Stimulated activated CD4-positive, alpha-beta T cell treated with anti-CD3 and anti-CD28 coated beads, Interleukin-1b, Interleukin-23, amount 100 ng/mL, for 24 hours (primary cell): ENCODE measurements at places on chromosomes 6 and 20.

DNA sequence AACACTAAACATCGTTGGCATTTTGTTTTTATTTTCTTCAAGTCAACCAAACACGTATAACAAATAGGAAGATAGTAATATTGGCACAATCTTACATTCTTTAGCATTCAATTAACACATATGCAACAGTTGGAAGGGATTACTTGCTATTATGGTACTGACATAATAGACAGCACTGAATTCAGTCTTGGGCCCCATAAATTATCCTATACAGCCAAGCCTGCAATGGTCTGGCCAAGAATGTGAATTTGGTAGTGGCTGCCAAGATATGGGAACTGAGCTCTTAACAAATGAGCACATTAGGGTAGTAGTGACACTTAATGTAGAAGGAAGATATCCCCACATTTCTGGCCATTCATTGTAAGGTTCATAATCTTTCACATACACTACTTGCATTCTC lies 44.8 kb upstream of the ARHGAP18 start:
- DNase-seq: no peak

DNA sequence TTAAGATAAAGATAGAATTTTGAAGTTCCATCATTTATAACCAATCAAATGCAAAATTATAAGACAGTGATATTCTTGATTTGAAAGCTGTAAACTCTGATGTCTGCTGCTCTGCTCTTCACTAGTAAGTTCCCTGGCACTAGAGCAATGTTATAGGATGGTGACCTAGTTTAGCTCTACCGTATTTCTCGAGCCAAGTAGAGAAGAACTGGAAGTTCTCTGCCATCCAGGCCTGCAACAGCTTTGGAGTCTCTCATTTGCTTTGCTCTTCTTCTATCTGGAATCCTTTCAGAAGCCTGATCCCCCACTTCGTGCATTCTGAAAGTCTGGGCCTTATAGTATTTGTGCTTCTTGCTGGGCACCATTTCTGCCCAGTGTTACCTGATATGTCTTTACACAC lies 100.3 kb downstream of the PLCB1 start:
- DNase-seq: no peak

DNA sequence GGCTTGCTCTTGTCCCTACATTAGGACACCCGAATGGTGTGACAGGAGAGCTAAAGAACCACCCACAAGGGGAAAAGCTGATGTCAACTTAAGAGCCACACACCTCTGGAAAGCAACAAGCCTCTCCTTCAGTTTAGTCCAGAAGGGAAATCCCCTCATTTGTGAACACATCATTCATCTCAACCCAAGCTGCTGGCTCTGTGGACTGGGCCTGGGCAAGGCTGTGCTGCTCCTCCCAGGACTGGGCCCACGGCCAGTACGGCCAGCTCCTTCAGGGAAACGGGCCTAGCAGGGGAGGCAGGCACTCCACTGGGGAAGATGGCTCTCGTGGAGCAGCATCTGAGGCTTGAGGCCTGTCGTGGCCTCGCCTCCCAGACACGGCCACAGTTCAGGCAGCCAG lies 12.8 kb upstream of the SLC4A11 start:
- DNase-seq: no peak

GRCh38 chr20:15059438-15059837 lies 722.0 kb upstream of the FLRT3 start:
- no peak for DNase-seq

GRCh38 chr6:52337633-52338290 lies 24.2 kb upstream of the PAQR8 start:
- no peak for DNase-seq

GRCh38 chr6:31299947-31300346 lies 28.1 kb upstream of the HLA-C start:
- DNase-seq: no peak

GRCh38 chr20:37072293-37073196 lies 23.3 kb downstream of the RBL1 start:
- DNase-seq: no peak

DNA sequence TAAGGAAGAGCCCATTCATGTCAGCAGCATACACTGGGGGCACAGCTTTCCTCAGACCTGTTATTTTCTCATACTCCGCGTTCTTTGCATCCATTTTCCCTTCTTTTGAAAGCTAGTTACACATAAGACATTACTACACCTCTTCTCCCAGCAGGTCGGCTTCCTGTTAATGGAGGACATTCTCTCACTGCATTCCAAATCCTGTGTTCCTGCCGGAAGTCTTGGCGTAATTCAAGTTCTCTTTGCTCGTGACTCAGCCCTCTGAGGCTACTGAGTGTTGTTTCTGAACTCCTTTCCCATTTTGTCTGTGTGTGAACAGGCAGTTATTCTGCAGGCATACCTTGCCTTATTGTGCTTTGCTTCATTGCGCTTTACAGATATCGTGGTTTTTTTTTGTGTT lies 97.5 kb upstream of the ZBTB24 start:
- DNase-seq: no peak

DNA sequence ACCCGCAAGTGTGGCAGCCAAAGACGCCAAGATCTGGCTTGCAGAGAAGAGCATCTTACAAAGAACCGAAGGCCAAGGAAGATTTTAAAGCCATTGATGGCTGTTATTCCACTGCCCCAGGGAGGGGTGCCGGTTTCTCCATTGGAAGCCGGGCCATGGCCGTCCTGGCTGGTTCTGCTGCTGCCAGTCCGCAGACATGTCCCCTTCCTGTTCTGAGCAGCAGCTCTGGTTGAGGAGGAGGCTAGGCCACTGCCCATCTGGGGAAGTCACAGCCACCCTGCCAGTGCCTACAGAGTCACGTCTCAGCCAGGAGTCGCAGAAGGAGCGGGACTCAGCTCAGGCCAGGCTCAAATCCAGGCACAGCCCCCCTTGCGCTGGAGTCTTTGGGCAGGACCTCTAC lies 42.6 kb upstream of the MRGBP start:
- no peak for DNase-seq

GRCh38 chr20:59223182-59223601 lies 59.6 kb downstream of the ZNF831 start:
- no peak for DNase-seq

DNA sequence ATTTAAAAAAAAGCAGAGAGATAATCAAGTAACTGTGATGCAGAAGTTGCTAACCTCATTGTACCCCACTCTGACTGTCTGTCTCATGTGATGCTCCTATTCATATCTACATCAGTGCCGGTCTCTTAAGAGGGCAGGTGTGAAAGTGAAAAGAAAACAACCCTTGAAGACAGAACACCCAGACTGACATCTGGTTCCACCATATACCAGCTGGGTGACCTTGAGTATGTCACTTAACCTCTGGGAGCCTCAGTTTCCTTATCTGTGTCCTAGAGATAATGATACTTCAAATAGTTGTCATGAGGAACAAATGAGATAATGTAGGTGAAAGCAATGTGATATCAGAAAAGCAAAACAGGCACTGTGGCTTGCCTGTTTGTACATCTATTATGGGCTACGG lies 426.8 kb upstream of the SOX4 start:
- DNase-seq: no peak

- no peak for DNase-seq
Measured at GRCh38 chr20:6533761-6534479, 233.6 kb upstream of the BMP2 start.

DNA sequence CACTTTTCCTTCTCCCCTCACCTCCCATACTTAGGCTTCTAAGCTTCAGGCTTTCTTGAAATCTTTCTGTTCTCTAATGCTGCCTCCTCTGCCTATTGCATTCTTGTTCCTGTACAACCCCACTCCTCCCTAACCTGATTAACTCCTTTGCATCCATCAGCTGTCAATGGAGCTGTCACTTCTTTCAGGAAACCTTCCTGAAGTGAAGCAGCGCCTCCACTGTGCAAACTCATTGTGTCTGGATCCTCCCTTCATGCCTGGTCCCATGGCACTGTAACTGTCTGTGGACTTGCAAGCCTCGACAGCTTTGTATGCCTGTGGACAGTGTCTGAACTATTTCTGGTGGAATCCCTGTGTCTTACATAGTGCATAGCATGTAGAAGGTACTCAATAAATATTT lies 185.0 kb downstream of the HS3ST5 start:
- no peak for DNase-seq

DNA sequence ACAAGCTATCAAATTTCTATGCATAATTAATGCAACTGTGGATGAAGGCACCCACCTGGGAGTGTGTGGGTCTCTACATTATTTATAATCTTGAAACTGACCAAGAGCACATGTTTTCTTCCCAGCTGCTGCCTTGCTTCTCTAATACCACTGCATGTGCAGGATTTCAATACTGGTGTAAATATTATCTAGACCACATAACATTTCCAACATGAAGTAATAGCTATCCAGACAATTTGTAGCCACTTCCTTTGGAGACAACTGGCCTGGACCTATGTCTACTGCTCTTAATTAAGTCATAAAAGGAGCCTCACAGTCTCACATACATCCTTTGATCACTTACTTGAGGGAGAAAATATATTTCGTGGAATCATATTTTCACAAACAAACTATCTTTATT lies 180.7 kb downstream of the HIVEP2 start:
- no peak for DNase-seq

GRCh38 chr6:127459231-127459641 lies at the start of gene KIAA0408:
Gene KIAA0408 (minus strand): TSS chr6:127459389. CDS start chr6:127453981, 5,408 bp downstream.
- no peak for DNase-seq

DNA sequence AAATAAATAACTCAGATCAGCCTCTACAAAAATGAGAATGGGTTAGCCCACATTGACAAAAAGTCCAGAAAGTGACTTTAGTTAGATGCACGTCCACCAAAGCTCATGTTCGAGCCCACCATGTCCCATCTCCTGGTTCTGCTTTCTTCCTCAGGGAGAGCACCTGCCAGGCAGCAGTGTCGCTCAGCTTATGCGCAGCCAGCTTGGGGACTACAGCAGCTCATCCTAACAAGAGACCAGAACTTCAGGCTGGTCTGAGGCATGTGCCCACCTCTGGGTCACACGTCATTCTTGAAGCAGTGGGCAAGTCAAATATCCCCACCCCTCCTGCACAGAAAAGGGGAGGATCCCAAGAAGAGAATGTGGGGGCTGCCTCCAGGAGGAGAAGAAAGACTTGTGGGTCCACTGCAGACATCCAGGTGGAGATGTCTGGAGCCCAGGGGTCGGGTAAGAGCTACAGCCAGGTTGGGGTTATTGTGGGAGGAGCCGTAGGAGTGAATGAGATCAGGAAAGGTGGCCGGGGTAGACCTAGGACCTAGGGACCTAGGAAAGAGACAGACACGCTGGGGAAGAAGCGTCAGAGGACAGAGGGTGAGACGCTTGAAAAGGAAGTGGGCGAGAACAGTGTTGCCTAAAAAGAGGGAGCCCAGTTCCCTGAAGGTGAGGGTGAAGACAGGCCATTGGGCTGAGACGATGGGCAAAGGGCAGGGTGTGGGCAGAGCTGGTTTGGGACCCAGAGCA lies 52.5 kb downstream of the SSR1 start:
- DNase-seq: no peak

DNA sequence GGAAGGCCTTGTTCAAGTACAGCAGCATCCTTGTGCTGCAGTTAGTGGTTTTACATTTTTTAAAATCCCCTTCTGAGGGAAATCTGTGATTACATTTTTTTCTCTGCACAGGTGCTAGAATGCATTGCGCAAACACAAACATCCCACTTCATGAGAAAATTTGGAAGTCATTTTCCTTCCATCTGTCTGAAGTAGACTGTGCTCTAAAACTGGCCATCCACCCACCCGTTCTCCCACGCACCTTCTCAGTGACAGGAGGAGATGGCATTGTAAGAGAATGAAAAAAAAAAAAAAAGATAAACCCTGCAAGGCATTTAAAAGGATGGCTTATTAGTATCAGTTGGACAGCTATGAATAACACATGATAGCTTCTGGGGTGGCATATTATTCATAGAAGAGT lies 65.0 kb downstream of the SOBP start:
- no peak for DNase-seq

DNA sequence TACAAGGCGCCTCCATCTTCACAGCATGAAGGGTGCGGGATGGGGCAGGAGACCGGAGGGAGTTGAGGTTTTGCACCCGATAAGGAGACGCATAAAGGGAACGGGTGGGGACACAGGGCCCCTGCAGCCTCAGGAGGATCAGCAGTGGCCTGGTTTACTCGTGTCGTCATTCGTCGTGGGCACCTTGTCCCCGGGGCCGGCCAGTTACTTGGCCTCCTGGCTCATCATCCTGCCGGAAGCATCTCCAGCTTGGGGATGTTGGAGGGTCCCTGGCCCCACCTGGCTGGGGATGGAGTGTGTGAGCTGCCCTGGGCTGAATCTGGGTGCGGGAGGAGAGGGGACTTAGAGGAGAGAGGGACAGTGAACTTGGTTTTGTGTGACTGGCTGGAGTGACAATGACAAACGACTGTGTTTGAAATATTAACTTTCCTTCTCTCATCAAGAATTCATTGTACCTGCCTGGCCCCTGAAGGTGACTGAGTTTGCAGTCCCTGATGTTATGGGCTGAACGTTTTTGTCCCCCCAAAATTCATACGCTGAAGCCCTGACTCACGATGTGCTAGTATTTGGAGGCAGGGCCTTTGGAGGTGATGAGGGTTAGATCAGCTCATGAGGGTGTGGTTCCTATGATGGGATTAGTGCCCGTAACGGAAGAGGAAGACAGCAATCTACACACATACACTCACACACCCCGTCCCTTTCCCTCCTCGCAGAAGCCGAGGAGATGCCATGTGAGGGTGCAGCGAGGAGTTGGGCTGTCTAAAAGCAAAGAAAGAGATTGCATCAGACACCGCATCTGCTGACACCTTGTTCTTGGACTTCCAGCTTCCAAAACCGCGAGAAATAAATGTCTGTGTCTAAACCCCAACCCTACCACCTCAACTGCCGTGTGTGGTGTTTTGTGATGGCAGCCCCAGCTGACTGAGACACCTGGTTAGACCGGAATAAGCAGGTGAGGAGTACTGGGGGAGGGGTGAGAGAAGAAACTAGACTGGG lies 65.0 kb upstream of the MAP3K4 start:
- no peak for DNase-seq

DNA sequence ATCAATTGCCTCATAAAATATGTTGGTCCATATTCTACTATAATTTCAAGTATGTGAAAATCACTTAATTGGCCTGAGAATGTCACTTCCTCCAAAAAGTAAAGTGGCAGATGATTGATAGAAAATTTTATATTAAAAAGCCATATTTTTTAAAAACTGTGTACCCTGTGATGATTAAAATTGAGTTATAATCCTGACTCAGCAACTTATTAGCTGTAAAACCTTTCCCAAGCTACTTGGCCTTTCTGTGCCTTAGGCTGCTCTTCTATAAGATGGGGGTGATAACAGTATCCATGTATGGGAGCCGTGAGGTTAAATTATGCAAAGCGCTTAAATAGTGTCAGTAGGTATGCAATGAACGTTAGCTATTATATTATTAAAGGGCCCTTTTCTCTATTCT lies 524.4 kb downstream of the TFAP2A start:
- no peak for DNase-seq
